Vein endothelial cell (primary cell): ENCODE measurements at places on chromosomes 4 and X. TPM values are rescaled to one million over a fixed set of nuclear protein-coding genes. Genes with fewer than 3 reads are reported as not detected.

The UFSP2 gene
- total RNA-seq = 24.2 and 31.5 TPM in 2 replicates

The CENPVL3 gene
- total RNA-seq = not detected in 2 replicates

The ATOH1 gene
- total RNA-seq = not detected in 2 replicates

The NALF2 gene
- 0.10 TPM in 1 of 2 replicates, not detected in the other for total RNA-seq

The CDX4 gene
- not detected in 2 replicates for total RNA-seq

The GPR173 gene
- 1.9 and 3.6 TPM in 2 replicates for total RNA-seq

The SH3D19 gene
- total RNA-seq = 125 and 149 TPM in 2 replicates

The NR0B1 gene
- not detected in 2 replicates for total RNA-seq

The SMARCAD1 gene
- 43.8 and 56.0 TPM in 2 replicates for total RNA-seq

The PHKA1 gene
- 6.5 and 6.6 TPM in 2 replicates for total RNA-seq
